ENCODE measurements at places on chromosomes 16 and 17.

- DNase-seq: no peak
Observed at GRCh38 chr17:12618557-12618956, 47.1 kb upstream of the MYOCD start.

DNA sequence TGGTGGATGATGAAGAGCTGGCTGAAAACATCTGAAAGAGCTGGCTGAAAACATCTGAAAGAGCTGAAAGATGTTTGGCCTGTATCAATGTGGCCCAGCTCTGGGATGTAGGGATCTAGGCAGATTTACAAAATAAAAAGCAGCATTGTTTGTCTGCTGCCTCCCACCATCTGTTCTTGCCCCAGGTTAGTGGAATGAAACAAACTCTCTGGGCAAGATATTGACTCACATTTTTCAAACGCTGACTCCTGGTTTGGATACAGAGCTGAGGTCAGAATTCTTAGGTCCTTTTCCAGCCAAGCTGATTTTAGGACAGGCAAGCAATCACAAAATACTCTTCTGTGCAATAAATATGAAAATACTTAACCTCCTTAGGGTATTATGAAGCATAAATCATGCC, 139.0 kb downstream of the STX8 start:
- no peak for DNase-seq

- no peak for DNase-seq
Observed at GRCh38 chr17:9414471-9414870, 161.1 kb downstream of the STX8 start.

DNA sequence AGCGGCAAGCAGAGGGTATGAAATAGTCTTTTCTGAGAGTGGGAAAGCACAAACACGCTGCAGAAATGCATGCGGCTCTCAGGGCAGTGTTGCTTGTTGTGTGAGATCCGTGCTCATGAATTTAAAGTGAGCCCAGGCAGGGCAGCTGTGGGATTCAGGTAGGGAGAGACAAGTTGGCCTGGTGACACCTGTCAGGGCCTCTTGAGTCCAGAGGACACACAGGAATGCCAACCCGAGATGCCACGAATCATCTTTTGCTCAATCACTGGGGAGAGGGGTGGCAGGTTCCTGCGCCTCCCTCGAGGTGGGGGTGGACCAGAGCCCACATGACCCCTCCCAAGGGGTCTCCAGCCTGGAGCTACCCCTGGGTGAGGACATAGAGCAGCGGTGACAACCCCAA, 211.9 kb downstream of the GSG1L start:
- DNase-seq: no peak

- DNase-seq: no peak
Observed at GRCh38 chr16:88331989-88332920, 50.5 kb upstream of the ZNF469 start.

- peak; percentile 33 for DNase-seq
Observed at GRCh38 chr17:14845591-14846281, 419.4 kb downstream of the PMP22 start.

- no peak for DNase-seq
Observed at GRCh38 chr16:51436742-51437141, 285.7 kb upstream of the SALL1 start.

GRCh38 chr16:87963400-87963799, 12.2 kb downstream of the BANP start:
- no peak for DNase-seq

DNA sequence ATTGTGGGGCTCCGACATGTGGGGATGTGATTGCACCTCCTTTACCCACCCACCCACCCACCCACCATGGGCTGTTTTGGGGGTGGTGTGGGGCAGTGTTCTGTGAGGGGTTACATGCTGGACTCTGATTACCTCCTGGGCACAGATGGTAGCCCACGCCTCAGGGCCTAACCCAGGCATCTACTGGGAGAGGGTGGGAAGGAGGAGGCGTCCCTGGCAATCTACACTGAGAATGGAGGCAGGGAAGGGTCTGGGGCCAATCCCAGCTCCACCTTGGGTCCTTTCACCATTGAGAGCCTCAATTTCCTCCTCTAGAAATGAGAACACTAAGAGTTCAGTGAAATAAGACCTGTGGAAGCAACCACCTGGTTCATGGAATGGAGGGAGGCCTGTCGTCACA, 11.7 kb upstream of the DOK4 start:
- no peak for DNase-seq

- no peak for DNase-seq
Observed at GRCh38 chr16:6891496-6891895, 441.1 kb upstream of the RBFOX1 start.

- no peak for DNase-seq
Observed at GRCh38 chr16:62021161-62021581, 15.1 kb downstream of the CDH8 start.

DNA sequence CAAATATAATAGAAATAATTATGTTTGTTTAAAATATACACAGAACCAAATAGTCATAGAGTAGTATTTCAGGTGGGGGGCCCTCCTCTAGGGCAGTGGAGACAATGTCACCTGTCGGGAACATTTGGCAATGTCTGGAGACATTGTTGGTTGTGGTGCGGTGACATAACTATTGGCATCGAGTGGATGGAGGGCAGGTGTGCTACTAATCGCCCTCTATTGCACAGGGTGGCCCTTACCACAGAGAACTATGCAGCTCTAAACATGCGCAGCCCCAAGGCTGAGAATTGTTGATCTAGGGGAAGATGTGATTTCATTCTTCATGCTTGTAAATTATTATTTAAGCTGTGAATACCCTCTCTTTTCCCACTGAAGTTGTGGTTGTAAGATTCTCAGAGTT, 594.0 kb downstream of the WWOX start:
- no peak for DNase-seq

DNA sequence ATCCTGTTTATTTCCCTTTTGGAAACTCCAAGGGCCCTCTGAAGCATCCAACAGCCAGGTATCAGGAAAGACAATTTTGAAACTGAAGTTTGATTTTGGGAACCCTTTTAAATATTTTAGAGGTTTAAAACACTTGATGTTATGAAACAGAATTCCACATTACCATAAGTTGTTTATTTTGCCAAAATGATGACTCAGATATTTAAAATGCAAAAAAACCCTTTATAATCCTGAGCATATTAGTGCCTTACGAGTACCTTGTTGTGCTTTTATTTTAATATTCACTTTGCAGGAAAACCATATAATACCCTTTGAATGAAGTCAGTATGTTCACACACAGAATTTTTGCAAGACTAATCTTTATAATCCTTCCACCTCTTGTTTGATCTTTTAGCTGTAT, 765.1 kb upstream of the CA10 start:
- DNase-seq: no peak

- peak; percentile 66 for DNase-seq
Observed at GRCh38 chr16:23510164-23510914, at the start of gene GGA2. Gene GGA2, minus strand, starts transcription at chr16:23510494. Its CDS starts 83 bp downstream, at chr16:23510411.

- no peak for DNase-seq
Observed at GRCh38 chr17:67487506-67487905, 110.4 kb downstream of the PITPNC1 start.
